ENCODE measurements at places on chromosomes 5 and 9. TPM values are rescaled to one million over a fixed set of nuclear protein-coding genes. Genes with fewer than 3 reads are reported as not detected.

DNA sequence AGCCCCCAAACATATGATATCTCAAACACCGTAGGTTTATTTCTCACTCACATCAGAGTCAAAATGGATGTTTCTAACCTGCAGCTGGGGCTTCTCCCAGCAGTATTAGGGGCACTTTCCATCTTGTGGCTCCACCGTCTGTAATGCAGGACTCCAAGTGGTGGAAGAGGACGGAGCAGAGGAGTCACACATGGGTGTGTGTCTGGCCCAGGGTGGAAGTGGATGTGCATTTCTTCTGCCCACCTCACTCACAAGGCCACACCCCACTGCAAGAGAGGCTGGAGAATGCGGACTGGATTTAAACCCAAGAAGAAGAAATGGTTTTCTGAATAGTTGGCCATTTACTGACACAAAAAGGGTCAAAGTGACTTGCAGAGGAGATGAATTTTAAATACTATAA lies 13.9 kb downstream of the IL7R start:
- DNase-seq, result no peak

DNA sequence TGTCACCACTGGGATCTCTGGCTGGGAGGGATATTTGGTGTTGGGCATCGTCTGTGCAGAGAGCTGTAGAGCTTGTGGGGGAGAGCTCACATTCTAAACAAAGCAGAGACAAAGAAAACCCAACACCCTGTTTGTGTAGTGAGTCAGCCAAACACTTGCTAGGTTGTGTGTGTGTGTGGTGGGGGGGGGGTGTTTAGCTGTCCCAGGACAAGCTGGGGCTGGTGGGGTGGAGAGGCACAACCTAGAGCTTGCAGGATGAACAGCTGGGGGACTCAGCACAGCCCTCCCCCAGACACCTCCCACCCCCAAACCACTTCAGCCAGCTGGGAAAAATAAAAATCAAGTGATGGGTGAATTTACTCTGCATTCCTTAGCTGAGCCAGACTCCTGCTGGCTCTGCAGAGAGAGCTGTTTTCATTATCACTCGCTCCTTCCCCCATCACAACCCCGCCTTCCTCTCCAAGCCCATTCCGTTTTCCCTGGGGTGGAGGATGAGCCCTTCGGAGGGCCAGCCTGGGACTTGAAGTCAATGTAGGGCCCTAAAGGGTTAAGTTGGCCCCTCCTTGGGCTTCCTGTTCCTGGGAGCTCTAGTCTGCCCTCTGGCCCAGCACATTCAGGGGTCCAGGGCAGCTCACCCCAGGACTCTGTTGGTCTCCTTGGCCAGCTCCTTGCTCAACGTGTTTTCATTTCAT lies 2.6 kb downstream of the OLFML2A start:
- peak; percentile 95 for DNase-seq

The GFI1B gene
- not detected for total RNA-seq

GRCh38 chr5:172694061-172694460 lies 53.0 kb downstream of the NEURL1B start:
- no peak for DNase-seq

- no peak for DNase-seq
Measured at GRCh38 chr5:126909856-126910255, 120.5 kb downstream of the MARCHF3 start.

The TLX3 gene
- total RNA-seq, result 20.1 TPM

GRCh38 chr5:57780306-57780960 lies 297.8 kb upstream of the ACTBL2 start:
- peak; percentile 58 for DNase-seq

GRCh38 chr5:54001976-54002775 lies 308.2 kb downstream of the ARL15 start:
- DNase-seq, result no peak

DNA sequence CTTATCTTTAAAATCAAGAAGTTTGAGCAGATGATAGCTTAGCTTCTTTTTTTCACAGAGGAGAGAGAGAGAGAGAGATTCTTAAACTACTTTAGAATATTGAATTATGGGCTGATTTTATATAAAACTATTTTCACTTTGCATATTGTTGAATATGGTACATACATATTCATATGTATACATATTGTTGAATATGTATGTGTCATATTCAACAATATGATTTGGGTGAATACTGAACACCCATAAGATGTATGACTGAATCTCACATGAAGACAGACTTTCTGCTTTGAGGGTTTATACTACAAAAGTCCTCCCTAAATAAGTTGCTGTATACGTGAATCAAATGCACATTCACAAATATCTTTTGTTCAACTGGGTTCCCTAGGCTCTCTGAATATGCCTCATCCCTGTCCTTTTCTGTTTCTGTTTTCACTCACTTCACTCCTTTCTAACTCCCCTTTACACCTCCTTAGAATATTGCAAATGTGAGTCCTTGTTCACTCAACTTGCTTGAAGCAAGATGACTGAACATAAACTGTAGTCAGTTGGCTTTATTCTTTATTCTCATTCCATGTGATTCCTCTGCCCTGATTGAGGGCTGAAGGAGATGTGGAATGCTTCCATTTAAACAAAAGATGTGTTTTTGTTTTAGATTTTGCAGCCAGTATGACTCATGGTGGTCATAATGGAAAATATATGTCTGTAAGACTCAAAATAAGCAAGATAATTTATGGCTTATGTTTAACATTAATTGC lies 225.4 kb upstream of the DAB2 start:
- no peak for DNase-seq

The MOB3B gene
- 0.83 TPM for total RNA-seq

The CARTPT gene
- total RNA-seq, result not detected

The LCN2 gene
- not detected for total RNA-seq

GRCh38 chr5:143228597-143229293 lies 174.7 kb downstream of the NR3C1 start:
- no peak for DNase-seq

DNA sequence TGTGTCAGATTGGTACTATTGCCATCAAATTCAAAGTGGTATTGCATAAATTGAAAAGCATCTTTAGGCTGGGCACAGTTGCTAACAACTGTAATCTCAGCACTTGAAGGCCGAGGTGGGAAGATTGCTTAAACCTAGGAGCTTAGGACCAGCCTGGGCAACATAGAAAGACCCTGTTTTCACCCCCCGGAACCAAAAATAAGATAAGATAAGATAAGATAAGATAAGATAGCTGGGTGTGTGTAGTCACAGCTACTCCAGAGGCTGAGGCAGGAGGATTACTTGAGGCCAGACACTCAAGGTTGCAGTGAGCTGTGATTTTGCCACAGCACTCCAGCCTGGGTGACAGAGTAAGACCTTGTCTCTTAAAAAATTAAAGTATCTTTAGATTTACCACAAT lies 297.9 kb upstream of the SEMA6A start:
- no peak for DNase-seq

DNA sequence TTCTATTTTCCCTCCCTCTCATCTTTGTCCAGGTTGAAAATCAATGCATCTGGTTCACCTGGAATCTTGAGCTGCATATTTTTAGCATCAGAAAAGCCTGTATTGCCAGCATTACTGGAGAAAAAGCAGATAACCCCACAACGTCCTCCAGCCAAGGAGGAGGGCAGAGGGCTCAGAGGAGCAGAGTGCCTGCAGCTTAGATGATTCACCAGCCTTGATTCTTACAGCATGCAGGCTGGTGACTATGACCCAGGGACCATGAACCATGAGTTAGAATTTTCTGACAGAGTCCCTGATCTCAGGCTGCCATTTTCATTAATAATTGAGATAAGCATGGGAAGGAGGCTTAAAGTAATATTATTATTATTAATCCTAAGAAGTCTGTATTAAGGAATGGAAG lies 278.2 kb downstream of the BRINP1 start:
- DNase-seq, result no peak

The HCN1 gene
- not detected for total RNA-seq

The CCDC69 gene
- total RNA-seq, result 0.74 TPM

- DNase-seq, result no peak
Measured at GRCh38 chr5:25554077-25554476, 909.3 kb upstream of the CDH10 start.
